Ascending aorta (tissue), 2 donors: ENCODE measurements at places on chromosomes 13 and 19. TPM values are rescaled to one million over a fixed set of nuclear protein-coding genes. Genes with fewer than 3 reads are reported as not detected.
A peak's percentile ranks its signal among the peaks of the same experiment; 100 is the strongest.

DNA sequence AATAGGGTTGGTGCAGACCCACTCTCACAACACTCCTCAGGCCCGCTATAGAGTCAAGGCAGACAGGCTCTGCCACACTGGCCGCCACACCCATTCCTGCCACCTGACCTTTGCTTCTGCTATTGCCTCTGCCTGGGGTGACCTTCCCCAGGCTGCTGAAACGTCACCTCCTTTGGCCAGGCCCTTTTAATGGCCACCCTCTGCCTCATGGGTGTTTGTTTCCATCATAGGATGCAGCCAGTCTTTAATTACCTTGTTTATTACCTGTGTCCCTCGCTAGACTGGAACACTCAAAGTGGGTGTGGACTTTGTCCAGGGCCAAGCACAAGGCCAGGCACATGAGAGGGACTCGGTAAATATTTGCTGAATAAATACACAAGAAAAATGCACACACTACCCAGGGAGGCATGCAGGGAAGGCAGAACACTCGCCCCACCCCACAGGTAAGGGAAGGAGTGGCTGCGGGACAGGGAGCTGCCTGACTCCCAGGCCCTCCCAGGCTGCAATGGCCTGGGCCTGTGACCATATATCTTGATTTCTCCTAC is 3.2 kb downstream of the LSM4 start:
- H3K4me3 ChIP-seq = no peak overlapping the region
- H3K36me3 ChIP-seq = no peaks in the 10 kb centered on the region
- peaks cover 4% of the 10 kb centered on the region for H3K4me1 ChIP-seq
- no peak for DNase-seq

DNA sequence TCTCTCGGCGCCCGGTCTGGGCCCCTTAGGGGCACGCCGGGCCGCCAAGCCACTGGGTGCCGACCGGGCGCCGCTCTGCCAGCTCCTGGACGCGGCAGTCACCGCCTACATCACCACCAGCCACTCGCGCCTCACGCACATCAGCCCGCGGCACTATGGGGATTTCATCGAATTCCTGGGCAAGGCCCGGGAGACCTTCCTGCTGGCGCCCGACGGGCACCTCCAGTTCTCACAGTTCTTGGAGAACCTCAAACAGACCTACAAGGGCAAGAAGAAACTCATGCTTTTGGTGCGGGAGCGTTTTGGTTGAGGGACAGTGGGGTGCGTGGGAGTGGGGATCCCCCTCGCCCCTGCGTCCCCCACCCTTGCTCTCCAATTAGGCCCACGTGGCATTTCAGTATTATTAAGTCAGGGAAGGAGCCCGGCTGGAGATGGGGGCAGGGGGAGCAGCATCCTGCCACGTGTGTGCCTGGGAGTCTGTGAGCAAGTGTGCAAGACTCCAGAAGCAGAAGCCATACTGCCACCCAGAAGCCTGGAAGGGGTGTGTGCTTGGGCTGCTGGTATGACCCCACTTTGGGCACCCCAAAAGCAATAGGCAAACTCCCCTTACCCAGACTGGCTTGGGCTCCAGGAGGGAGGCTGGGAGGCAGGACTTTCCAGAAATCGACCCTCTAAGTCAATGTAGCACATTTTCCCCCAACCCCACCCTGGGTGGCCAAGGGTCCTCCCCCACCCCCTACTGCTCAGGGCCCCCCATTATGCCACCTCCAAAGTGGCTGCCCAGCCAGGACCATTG is 35.7 kb downstream of the ZSWIM4 start:
- H3K4me1 ChIP-seq = peaks cover 27% of the 10 kb centered on the region
- H3K4me3 ChIP-seq = no peak overlapping the region
- H3K27ac ChIP-seq = peak overlapping the region; percentile 46
- peak; percentile 72 for DNase-seq

DNA sequence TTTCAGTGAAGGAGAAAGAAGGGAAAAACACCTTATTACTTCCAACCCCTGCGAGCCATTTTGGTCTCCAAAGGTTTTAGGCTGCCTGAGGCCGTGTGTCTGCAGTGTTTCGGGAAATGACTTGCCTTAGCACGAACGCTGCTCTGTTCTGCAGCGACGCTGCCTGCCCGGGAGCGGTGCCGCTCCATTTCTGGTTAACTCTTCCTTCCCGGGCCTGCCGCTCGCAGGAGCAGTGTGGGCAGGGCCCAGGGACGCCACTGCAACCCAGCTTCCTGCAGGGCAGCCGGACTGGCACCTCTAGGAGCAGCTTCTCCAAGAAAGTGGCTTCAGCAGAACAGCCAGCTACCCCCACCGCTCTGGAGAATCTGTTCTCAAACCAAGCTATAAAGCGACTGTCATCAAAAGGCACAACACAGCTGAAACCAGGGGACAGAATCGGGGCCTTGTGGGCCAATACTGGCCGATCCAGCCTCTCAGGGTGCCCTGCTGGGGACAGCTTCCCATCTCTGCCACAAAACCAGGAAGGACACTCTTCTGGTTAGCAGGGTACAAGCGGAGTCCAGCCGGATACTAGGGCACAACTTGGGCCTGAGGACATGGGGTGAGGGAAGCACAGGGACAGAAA is 72.2 kb downstream of the KCTD15 start:
- no peak overlapping the region for H3K27ac ChIP-seq
- DNase-seq = peak; percentile 66
- no peaks in the 10 kb centered on the region for H3K27me3 ChIP-seq
- H3K36me3 ChIP-seq = no peaks in the 10 kb centered on the region
- no peak overlapping the region for H3K4me3 ChIP-seq

DNA sequence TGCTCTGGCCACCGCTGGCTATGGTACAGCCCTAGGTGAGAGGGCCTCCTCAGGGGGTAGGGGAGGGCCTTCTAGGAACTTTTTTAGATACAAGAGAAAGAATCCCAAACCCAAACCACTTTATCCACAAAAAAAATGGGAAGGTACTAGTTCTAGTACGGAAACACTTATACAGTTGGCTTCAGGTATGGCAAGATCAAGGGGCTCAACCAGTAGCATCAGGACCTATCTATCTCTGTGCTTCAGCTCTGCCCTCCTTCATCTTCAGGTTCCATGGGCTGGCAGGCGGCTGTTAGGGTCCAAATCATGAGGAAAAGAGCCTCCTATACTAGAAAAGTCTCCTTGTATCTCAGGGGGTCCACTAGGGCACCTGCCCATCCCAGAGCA is 1.8 kb downstream of the MRI1 start:
- H3K4me3 ChIP-seq = no peak overlapping the region
- no peak for DNase-seq
- H3K4me1 ChIP-seq = peaks cover 9% of the 10 kb centered on the region
- H3K27me3 ChIP-seq = no peaks in the 10 kb centered on the region
- peaks cover 50% of the 10 kb centered on the region for H3K36me3 ChIP-seq

The MFSD12 gene
- 133 TPM for total RNA-seq

The ZBTB32 gene
- not detected for total RNA-seq

The SIGLEC5 gene
- total RNA-seq = not detected

GRCh38 chr19:34428549-34429285 is 536 bp downstream of the UBA2 start:
- peak overlapping the region; percentile 99 for H3K27ac ChIP-seq
- DNase-seq = peak; percentile 71
- H3K4me3 ChIP-seq = peak overlapping the region; percentile 88
- H3K36me3 ChIP-seq = no peaks in the 10 kb centered on the region
- no peaks in the 10 kb centered on the region for H3K27me3 ChIP-seq

DNA sequence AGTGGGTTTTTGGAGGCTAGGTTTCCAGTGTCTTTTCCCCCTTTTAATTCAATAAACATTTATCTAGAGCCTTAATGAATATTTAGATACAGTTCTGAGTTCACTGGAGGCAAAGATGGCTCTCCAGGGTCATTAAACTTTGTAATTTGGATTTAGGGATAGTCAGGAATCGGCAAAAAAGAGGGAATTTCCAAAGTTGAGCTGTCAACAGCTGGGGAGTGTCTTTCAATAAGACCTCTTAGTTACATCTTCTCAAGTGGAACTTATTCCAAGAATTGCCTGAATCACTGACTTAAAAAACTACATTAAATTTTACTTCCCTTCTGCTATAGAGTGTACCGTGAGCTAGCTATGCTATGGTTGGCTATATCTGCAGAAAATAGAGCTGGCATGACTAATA is 2.0 kb downstream of the LRCH1 start:
- peaks cover 18% of the 10 kb centered on the region for H3K4me1 ChIP-seq
- peak overlapping the region; percentile 100 for H3K4me3 ChIP-seq
- H3K36me3 ChIP-seq = no peaks in the 10 kb centered on the region
- no peak for DNase-seq
- H3K27ac ChIP-seq = peak overlapping the region; percentile 95
- no peaks in the 10 kb centered on the region for H3K27me3 ChIP-seq

- H3K4me3 ChIP-seq = no peak overlapping the region
- no peaks in the 10 kb centered on the region for H3K27me3 ChIP-seq
- no peak overlapping the region for H3K27ac ChIP-seq
- H3K36me3 ChIP-seq = no peaks in the 10 kb centered on the region
- DNase-seq = no peak
Measured at GRCh38 chr13:46350003-46350402, 37.0 kb downstream of the RUBCNL start.

DNA sequence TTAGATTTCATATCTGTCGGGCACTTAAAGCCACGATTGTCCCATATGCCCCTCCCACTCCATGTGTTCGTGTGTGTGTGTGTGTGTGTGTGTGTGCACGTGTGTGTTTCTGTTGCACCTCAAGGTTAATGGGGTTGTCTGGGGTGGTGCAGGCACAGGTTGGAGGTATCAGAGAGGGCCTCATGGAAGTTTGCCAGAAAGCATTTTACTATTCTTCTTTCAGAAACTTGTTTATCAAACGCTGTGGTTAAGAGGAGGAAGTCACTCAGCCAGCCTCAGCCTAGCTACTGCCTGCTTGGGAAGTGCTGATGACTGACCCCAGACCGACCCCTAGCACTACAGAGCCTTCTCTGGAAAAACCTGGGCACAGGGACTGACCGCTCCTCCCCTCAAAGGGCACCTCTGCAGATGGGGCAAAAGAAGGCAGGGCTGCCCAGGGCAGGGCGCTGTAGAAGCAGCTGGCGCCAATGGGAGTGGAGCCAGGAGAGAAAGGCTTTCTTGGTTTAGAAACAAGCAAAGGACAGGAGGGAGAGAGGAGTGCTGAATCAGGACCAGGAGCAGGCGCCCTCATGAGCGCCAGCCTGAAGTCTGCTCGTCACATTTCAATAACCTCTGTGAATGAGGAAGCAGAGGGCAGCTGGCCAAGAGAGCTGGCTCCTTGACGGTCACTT is 3.9 kb downstream of the SIAH3 start:
- no peak overlapping the region for H3K4me3 ChIP-seq
- peaks cover 3% of the 10 kb centered on the region for H3K4me1 ChIP-seq
- no peak overlapping the region for H3K27ac ChIP-seq
- DNase-seq = no peak
- H3K36me3 ChIP-seq = no peaks in the 10 kb centered on the region
- no peaks in the 10 kb centered on the region for H3K27me3 ChIP-seq

GRCh38 chr13:99258946-99259345 is 767 bp upstream of the GPR18 start:
- H3K36me3 ChIP-seq = no peaks in the 10 kb centered on the region
- no peaks in the 10 kb centered on the region for H3K27me3 ChIP-seq

The RASGRP4 gene
- total RNA-seq = 0.64 TPM

- H3K36me3 ChIP-seq = peaks cover 53% of the 10 kb centered on the region
- no peaks in the 10 kb centered on the region for H3K27me3 ChIP-seq
- no peak overlapping the region for H3K4me3 ChIP-seq
Measured at GRCh38 chr13:112815871-112816270, 126.0 kb downstream of the ATP11A start.

GRCh38 chr13:28531845-28532387 is 37.0 kb upstream of the FLT1 start:
- no peak for DNase-seq
- no peak overlapping the region for H3K27ac ChIP-seq
- H3K4me3 ChIP-seq = peak overlapping the region; percentile 59
- peaks cover 12% of the 10 kb centered on the region for H3K27me3 ChIP-seq
- H3K36me3 ChIP-seq = no peaks in the 10 kb centered on the region

The CHMP2A gene
- 154 TPM for total RNA-seq

The OR7A5 gene
- not detected for total RNA-seq

DNA sequence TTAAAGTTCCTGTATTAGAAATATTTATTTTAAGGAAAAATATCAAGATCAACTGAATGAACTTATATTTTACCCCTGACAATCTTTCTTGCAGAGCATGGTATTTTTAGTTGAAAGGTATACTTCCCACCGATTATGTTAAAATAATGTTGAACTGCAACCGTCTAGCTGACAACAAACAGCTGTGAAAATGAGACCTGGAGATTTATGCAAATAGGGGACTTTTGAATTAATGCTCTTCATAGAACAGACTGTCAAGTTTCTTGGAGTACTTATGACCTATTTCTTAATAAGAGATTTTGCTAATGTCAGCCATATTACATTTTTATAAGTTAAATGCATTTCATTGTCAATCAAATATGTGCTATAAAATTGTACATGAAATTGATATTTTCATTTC is 210.9 kb downstream of the NALCN start:
- no peaks in the 10 kb centered on the region for H3K27me3 ChIP-seq
- H3K27ac ChIP-seq = no peak overlapping the region
- DNase-seq = no peak

The ZNF528 gene
- 4.0 TPM for total RNA-seq

The CEACAM4 gene
- total RNA-seq = not detected

The IZUMO1 gene
- not detected for total RNA-seq

The NLRP12 gene
- not detected for total RNA-seq

GRCh38 chr13:29865934-29866333 is 15.5 kb upstream of the UBL3 start:
- no peaks in the 10 kb centered on the region for H3K27me3 ChIP-seq
- H3K4me3 ChIP-seq = no peak overlapping the region
- no peak for DNase-seq
- no peaks in the 10 kb centered on the region for H3K4me1 ChIP-seq

DNA sequence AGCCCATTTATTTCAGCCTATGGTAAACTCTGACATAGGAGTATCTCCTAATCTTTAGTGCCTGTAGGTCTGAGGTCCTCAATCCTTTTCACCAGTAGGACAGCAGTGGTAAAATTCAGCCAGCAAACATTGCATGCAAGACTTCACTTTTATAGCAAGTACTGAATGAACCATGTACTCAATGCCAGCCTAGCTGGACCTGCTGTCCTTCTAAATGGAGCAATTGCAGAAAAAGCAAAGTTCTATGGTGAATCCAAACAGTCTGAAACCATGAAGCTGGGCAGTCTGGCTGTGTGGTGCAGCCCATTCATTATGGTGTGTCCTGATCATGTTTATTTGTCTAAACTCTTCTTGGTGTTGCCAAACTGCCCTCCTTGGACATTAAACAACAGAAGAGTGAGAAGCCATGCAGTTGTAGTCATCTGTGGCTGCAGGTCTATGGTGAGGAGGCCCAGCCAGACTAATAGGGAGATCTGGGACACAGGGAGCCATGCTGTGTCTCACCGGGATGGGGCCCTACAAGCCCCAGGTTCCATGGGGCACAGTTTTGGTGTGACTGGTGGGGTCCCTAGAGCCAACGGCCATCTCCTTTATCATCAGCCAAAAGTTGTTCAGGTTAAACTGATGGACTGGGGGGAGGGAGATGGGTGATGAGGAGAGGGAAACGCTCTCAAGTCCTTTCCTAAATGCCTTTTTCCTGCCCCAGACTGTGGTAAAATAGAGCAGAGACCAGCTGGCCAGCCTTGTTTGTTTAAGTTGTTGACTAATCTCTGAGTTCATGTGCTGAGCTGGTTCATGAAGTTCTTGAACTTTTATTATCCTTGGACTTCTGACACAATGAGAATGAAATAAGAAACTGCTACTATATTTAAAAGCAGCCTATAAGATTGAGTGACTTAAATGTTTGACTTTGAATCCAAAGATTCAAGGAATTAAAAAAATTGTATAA is 20.6 kb upstream of the TNFSF11 start:
- no peak overlapping the region for H3K4me3 ChIP-seq
- no peak overlapping the region for H3K27ac ChIP-seq
- H3K4me1 ChIP-seq = no peaks in the 10 kb centered on the region
- DNase-seq = no peak

GRCh38 chr19:51703575-51704515 is 10.7 kb downstream of the SPACA6 start:
- H3K36me3 ChIP-seq = peaks cover 42% of the 10 kb centered on the region
- H3K27ac ChIP-seq = peak overlapping the region; percentile 93
- H3K4me1 ChIP-seq = peaks cover 9% of the 10 kb centered on the region
- no peaks in the 10 kb centered on the region for H3K27me3 ChIP-seq

The LGI4 gene
- total RNA-seq = 59.3 TPM
